Smooth muscle cell of the pulmonary artery (primary cell): ENCODE measurements at places on chromosomes 2 and 18. TPM values are rescaled to one million over a fixed set of nuclear protein-coding genes. Genes with fewer than 3 reads are reported as not detected.

Gene DCDC2C
- not detected in 2 replicates for total RNA-seq

Gene IL18RAP
- 0.07 TPM in 1 of 2 replicates, not detected in the other for total RNA-seq

Gene HEATR5B
- 20.2 and 23.3 TPM in 2 replicates for total RNA-seq

Gene SH3RF3
- total RNA-seq, result 7.8 and 10.8 TPM in 2 replicates

Gene CNTNAP5
- total RNA-seq, result not detected in 2 replicates

Gene DNER
- 0.20 and 1.0 TPM in 2 replicates for total RNA-seq

Gene CABYR
- total RNA-seq, result 3.3 and 5.7 TPM in 2 replicates

Gene CFC1
- not detected in 2 replicates for total RNA-seq

Gene NYAP2
- total RNA-seq, result not detected in 2 replicates
